ENCODE measurements at places on chromosomes 12 and 14.

GRCh38 chr12:57276935-57277563, 26.1 kb upstream of the STAC3 start:
- DNase-seq = no peak

GRCh38 chr14:94217116-94217515, 43.0 kb downstream of the PPP4R4 start:
- no peak for DNase-seq

DNA sequence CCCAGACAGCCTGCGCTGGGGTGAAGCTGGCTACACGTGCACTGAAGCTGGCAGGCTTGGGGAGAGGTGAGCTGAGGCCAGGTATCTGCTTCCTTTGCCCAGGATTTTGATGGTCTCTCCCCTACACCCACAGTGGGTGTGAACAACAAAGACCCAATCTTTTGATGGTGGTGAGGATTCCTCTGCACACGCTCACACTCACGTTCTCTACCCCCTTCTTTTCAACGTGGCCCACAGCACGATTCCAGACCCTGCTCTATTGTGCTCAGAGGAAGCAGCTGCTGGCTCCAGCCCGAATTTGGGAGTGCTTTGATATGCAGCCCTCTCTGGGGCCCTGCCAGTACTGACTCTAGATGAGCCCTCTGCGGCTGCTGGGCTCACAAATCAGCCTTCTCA, 4.9 kb downstream of the CD9 start:
- no peak for DNase-seq

GRCh38 chr12:120142231-120142877, 25.8 kb upstream of the RAB35 start:
- DNase-seq = no peak

DNA sequence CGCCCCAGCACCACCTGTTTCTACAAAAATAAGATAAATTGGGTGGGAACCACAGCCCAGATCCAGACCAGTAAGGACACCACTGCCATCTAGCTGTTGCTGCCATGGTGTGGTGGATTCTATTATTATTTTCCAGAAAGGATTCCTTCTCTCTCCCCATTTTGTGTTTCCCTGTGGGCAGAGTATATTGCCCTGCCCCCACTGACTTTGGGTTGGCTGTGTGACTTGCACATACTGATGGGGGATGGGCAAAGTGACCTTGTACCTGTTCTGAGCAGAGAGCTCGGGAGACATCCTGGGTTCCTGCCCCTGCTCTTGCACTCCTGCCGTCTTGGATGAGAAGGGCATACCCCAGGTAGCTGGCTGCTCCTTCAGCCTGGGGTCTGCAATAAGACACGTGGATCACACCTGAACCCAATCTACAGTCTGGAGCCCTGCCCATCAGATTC, 24.3 kb downstream of the MOAP1 start:
- DNase-seq = no peak

DNA sequence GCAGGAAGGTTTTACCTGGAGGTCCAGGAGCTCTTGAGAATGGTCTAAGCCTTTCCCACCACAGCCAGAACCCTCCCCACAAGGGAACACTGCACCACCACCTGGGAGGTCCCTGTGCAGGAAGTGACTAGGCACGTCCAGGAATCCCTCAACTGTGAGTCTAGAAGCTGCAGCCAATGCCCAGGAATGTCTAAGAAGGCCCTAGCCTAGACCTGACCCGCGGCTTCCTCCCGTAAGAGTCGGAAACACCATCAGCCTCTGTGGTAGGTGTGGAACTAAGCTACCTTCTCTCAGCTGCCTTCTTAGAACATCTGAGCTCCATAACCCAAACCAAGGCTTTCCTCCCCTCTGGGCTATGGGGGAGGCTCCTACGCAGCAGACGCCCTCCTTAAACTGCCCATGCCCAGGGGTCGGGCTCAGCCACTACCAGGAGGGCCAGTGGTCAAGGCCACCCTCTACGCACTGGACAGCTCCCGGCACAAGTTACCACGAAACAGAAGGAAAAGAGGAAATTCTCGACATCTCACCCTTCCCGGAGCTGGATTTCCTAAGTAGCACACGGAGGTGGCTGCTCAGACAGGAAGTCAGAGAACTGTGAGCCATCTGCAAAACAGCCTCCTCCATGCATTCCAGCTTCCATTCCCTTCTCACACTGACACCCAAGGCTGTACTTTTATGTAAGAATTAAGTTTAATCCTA, 25.5 kb downstream of the ZFYVE21 start:
- no peak for DNase-seq

DNA sequence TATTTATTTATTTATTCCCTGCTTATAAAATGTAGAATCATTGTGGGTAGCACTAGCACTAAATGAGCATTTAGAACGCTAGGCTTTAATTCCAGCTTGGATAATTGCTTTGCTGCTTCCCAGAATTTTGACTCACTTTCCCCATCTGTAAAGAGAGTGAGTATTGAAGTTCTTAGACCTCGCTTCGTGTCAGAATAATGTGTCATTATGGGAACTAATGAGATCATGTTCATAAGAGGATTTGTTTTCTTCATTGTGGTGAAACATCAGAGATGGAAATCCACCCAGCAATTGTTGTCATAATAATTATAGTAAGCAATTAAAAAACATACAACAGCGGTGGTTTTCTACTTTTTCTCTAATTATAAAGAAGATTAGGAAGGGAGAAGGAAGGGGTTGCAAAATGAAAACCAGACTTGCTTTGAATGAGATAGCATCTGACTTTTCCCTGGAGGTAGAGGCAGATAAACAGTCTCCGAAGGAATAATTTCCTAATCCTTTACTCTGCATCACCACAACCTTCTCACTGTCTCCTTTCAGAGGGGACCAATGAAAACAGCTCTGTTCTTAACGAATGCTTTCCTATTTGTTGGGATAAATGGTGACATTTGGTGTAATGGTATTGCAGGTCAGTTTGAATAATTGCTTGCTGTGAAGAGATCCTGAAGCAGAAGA, 86.8 kb upstream of the ARHGAP5 start:
- no peak for DNase-seq

GRCh38 chr14:43169722-43170121, 1337.4 kb downstream of the FSCB start:
- DNase-seq = no peak

GRCh38 chr14:65243766-65244442, 141.6 kb upstream of the MAX start:
- DNase-seq = no peak

GRCh38 chr12:104063712-104064030, 660 bp upstream of the HCFC2 start:
- no peak for DNase-seq

DNA sequence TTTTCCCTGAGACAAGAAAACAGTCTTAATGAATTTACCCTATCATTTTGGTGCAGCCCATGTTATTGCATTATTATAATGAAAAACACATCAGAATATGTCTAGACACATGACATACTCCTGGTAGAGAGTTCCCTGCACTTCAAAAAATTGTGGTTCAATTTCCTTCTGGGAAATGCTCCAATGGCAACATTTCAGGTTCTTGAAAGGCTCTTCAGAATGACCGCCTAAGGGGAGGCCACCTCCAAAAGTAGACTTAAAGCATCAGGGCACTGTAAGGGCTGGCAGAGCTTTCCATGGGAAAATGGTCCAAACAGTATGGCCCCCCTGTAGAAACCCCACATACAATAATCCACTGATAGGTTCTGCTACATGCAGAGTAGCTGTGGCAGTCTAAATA, 110.7 kb downstream of the SLC25A21 start:
- no peak for DNase-seq

GRCh38 chr12:64992641-64993040, 128.5 kb downstream of the WIF1 start:
- no peak for DNase-seq

- no peak for DNase-seq
Measured at GRCh38 chr12:53758081-53758729, 6.4 kb upstream of the CISTR start.

- no peak for DNase-seq
Measured at GRCh38 chr12:92953747-92954146, 24.7 kb upstream of the EEA1 start.

DNA sequence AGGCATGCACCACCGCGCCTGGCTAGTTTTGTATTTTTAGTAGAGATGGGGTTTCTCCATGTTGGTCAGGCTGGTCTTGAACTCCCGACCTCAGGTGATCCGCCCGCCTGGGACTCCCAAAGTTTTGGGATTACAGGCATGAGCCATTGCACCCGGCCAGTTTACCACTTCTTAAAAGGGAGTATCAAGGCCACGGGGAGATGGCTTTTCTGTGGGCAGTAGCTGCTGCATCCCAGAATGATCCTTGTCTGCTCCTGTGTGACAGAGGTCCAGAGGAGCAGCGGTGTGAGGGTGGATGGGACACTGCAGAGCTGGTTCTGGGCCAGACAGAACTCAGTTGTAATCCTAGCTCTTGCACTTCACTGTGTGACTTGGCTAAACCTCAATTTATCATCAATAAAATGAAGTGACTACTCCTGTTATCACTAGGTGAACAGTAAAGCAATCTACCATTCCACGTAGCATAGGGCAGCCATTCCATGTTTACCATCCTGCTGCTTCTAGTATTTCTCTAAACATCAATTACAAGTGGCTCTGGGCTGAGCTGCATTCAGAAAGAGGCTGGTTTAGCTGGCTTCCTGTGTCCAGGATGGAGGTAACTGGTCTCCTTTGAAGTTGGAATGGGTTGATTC, 3.0 kb upstream of the NPFF start:
- DNase-seq = no peak

GRCh38 chr12:80017261-80017870, 82.0 kb upstream of the OTOGL start:
- DNase-seq = no peak

DNA sequence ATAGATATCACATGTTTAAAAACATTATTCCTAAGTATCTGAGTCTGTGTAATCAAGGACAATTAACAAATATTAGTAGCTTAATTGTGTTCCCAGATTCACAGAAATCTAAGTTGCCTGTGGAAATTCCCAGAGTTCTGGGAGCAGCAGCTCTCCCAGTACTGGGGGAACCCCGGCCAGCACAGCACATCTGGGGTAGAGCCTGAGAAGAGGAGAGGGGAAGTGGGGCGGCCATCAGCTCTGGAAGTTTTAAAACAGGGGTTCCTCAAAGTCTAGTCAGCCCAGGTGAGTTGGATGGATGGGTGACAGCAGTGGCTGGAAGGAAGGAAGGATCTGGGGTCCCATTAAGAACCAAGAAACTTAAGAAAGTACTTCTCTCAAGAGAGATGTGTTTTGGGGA, 24.6 kb downstream of the PRICKLE1 start:
- no peak for DNase-seq

DNA sequence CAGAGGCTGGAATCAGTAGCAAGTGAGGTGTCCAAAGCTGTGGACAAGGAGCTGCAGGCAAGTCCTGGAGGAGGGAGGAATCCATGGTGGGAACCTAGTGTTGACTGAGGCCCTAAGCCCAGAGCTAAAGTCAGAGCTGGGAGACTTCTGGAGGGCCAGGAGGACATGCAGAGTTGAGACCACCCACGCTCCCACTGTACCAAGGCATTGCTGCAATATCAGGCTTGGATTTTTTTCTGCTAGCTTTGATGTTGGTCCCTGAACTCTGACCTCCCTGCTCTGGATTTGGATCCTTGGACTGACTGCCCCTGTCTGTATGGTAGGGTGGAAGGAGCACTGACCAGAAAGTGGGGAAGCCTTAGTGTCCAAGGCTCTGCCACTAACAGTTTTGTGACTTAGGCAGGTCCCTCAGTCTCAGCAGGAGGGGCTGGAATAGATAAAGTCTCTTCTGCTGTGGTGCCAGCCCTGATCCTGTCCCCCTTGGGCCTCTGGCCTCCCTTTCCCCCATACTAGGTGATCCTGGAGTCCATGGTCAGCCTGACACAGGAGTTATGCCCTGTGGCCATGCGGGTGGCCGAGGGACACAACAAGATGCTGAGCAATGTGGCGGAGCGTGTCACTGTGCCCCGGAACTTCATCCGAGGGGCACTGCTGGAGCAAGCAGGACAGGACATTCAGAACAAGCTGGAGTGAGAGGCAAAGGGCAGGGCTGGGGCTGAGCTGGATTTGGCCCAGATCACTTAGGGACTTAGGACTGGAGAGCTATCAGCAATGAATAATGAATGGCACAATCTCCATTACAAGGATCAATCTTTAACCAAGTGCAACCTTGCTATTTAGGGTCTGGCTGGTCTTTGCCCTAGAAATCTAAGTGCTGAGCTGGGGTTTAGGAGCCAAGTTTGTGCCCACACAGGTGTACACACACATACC, 9.4 kb downstream of the CARMIL3 start:
- no peak for DNase-seq

DNA sequence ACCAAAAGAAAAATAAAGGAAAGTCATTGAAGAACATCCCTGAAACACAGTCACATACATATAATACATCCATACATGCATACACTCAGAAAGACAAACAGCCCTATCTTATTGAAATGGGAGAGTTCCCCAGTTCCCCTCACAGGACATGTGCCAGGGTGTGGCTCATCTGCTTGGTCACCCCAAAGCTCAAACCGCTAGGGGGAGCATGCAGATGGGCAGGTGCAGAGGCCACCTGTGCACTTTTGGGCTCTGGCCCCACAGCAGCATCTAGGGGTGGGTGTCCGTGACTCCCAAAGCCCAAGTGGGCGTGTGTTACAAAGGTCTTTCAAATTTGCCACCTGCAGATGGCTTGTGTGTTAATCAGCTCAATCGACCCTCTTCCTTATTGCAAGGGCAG, 75.2 kb downstream of the CMAS start:
- DNase-seq = no peak

DNA sequence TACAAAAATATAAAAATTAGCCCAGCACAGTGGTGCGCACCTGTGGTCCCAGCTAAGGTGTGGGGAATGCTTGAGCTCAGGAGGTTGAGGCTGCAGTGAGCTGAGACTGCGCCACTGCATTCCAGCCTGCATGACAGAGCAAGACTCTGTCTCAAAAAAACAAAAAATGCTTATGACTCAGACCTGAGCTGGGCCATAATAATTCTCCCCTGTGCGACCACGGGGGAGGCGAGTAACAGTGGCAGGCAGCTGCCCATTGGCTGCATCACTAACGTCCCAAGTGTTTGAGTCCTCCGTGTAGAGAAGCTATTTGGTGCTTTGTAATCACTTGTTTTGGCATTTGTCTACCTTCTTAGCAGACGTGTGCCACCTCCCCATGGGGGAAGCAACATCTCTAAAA, 24.9 kb downstream of the PSMC1 start:
- DNase-seq = no peak

GRCh38 chr12:26748741-26749431, 84.1 kb downstream of the ITPR2 start:
- peak; percentile 8 for DNase-seq

DNA sequence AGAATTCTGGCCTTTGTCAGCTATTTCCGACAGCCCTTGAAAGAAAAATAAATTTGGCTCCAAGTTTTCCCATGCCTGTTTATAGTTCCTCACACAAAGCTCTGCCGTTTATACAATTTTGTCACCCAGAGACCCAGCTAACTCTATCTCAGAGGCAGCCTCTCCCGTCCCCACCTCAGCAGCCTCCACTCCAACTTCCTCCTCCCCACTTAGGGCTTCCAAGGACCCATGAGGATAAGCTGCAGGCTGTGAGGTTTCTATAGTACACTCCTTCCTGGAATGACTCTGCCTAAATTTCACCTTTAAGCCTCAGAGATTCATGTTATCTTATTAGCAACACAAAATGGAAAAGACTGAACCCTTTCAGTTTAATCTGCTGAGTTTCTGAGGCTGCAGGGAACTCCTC, 71.8 kb downstream of the TTC9 start:
- no peak for DNase-seq

- no peak for DNase-seq
Measured at GRCh38 chr12:57899010-57899662, 42.2 kb upstream of the ATP23 start.

- no peak for DNase-seq
Measured at GRCh38 chr12:41981758-41982157, 162.9 kb downstream of the GXYLT1 start.

GRCh38 chr14:73267474-73267873, 30.2 kb downstream of the PAPLN start:
- no peak for DNase-seq

Data from AG09309 (cell line).